ENCODE measurements at places on chromosomes 12 and 14.
A peak's percentile ranks its signal among the peaks of the same experiment; 100 is the strongest.

DNA sequence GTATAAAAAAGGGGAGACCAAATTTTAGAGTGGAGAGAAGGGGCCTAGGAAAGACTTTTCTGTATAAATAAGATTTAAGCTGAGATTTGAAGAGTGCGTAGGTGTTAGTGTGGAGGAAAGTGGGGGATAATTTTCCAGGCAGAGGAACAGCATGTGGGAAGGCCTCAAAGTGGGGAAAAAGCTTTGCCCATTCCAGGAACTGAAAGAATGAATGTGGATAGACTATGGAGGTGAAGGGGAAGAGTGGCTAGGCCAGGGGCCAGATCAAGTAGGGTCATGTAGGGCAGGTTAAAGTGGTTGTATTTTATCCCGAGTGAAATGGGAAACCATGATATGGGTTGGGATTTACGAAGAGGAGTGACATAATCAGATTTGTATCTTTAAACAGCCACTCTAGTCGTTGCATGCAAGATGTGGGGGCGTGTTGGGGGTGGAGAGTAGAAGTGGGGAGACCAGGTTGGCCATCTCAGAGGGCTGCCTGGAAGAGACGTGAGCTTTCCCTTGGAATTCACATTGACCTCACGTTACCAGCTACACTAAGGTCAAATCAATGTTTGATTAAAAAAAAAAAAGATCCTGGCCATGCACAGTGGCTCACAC, 3.3 kb downstream of the ZNF664 start:
- no peak for DNase-seq

DNA sequence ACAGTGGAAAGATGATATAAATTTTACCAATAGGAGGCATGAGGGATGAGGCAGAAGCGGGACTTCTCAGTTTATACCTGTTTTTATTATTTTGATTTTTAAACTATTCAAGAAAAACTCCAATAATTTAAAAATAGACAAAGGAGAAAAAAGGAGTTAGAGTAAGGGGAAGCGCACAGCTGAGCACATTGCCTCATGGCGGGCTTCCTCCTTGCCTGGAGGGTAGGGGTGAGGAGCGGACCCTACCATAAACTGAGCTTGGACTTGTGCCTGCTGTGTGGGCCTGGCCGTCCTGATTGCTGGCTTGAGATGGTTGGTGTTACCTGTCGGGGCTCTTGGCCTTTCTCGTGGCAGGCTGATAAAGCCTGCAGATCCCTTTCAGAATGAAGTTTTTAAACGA, 15.1 kb upstream of the HIP1R start:
- no peak for DNase-seq

DNA sequence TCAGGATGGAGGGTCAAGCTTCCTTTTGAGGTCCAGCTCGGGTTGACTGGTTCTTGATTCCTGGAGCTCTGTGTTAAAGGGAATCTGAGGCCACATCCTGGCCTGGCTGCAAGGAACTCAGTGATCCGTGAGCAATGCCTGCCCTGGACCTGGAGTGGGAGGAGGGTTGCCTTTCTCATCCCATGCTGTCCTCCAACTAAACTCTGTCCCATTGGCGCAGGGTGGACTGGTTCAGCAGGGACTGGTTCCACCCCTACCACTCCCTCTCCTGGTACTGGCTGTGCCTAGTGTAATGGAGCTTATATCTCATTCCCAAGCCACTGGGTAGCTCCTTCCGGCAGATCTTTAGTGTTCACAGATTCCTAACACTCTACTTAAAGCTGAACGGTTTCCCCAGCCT, 3.9 kb upstream of the CMKLR1 start:
- DNase-seq: no peak

DNA sequence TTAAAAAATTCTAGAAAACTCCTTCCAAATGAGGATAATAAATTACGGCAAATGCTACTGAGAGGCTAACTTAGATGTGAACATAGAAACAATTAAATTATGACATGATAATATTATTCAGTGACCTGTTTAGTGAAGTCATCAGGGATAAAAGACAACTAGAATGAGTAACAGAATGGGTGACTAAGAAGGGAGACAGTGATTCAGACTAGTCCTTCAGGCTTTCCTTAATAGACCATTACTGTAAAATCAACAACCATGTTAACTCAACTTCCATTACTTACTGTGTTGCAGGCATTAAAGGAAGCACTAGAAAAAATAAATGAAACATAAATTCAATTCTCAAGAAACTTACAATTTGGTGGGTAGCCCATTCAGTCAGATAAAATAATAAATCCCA, 543.9 kb upstream of the LRFN5 start:
- no peak for DNase-seq

DNA sequence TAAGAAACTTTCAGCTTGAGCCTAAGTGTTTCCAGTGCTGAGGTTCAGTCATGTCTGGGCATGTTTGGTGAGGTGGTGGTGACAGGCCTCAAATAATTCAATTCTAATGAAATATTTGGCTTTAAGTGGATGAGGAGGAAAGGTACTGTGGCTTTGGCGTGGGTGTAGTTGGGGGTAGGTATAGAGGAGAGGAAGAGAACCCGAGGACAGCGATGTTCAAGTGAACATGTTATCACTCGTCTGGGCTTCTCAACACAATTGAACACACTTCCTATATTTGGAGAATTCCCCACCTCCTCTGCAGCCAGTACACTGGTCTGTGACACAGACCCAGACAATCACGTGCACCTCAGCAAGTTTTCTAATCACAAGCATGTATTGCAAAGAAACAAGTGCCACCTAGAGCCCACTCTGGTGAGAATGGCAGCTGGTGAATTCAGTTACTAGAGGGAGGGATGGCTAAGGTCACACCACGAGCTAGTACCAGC, 53.0 kb downstream of the IFNG-AS1 start:
- DNase-seq: peak; percentile 52

DNA sequence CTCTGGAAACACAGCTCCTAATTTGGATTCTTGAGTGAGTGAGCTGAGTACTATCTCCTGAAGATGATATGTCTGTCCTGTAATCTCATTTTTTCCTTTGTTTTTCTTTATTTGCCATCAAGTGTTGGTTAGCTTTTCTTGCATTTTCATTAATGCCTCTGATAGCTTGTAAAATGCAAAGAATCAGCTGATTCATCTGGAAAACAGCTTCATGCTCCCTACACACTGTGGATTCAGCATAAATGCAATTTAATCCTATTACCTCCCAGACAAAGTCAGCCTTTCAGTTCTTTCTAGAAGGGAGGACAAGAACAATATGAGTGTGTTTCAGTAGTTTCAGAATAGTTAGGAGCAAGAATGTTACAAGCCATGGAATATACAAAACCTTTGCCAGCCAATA, 79.4 kb downstream of the DACT1 start:
- DNase-seq: no peak

Measured in inflammatory macrophage treated with lipopolysaccharide for 4 hours (primary cell).